ENCODE measurements at places on chromosomes 2 and 18. TPM values are rescaled to one million over a fixed set of nuclear protein-coding genes. Genes with fewer than 3 reads are reported as not detected.

Gene SLC30A3
- total RNA-seq = 2.1 TPM

Gene SNX17
- 134 TPM for total RNA-seq

Gene KCNK3
- not detected for total RNA-seq

Gene DES
- not detected for total RNA-seq

Gene SCN3A
- not detected for total RNA-seq

Gene GYPC
- total RNA-seq = 130 TPM

Gene NGEF
- total RNA-seq = not detected

Gene UGT1A3
- not detected for total RNA-seq

- DNase-seq = no peak
These were observed 133.2 kb downstream of the ARHGAP15 start for GRCh38 chr2:143262389-143262788.

DNA sequence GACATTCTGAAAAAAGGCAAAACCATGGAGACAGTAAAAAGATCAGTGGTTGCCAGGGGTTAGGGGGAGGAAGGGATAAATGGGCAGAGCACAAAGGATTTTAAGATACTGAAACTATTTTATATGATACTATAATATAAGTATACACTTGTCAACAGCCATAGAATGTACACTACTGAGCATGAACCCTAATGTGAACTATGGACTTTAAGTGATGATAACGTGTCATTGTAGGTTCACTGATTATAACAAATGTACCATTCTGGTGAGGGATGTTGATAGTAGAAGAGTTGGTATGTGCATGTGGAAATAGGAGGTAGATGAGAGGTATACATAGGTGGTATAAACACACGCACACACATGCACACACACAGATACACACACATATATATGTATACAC, 241.6 kb downstream of the NOL4 start:
- no peak for DNase-seq

DNA sequence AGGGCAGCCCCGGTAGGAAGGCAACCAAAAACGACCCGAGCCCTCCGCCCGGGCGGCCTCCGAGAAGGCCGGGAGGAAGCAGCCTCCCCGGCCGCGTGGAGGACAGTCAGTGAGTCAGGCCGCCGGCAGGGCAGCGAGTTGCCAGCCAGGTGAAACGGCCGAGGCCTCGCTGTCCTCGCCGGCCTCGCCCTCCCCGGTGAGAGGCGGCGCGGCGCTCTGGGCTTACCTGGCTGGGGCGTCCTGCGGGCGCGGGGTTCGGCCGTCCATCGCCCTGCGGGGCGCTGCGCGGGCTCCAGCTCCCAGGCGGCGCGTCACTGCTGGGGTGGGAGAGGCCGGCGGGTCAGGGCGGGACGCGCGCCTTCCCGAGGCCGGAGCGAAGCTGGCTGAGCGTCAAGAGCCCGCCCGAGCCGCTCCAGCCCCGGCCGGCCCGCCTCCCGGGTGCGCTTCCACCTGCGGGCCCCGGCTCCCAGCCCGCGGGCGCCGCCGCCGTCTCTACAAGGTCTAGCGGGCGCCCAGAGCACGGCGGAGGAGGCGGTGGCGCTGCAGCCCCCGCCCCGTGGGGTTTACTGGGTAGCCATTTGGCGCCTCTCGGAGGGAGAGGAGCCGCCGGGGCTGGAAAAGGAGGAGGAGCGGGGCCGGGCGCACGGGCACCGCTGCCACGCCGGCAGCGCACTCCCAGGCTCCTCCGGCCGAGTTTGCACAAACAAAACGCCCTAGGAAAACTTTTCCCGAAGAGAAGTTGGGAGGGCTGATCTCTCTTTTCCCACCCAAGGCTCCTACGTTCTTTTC, 499 bp downstream of the COBLL1 start:
- DNase-seq = no peak

GRCh38 chr2:127000937-127001336, 102.2 kb downstream of the TEX51 start:
- no peak for DNase-seq

DNA sequence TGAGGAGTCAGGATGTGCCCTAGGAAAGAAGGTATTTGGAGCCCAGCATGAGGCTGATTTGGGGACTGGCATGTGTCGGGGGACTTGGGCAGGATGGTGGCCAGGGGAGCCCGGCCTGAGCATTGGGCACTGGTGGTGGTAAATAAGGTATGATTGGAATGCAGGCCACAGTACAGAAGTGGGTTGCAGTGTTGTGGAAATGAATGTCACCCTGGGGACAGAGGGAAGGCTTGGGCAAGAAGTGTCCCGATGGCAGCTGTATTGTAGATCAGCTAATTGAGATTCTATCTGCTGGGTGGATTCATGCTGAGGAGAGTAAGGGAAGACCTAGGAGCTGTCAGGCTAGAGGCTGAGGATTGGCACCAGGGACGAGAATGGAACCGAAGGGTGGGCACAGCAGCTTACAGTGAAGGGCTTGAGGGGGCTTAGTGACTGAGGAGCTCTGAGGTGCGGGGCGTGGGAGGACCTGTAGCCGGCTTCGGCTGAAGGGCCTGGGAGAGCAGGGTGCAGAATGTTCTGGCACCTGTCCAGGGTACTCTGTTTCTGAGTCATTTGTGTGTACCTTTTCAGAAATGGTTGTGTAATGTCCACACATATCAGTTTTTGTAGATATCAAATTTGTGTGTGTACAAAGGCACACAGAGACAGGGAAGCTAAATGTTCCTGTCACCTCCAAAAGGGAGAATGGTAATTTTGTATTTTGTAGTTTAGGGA, 170.2 kb downstream of the PRKCE start:
- DNase-seq = no peak

GRCh38 chr2:85988175-85988913, 99.6 kb upstream of the ST3GAL5 start:
- DNase-seq = no peak

- no peak for DNase-seq
These were observed 196.5 kb downstream of the MYO1B start for GRCh38 chr2:191441496-191442214.

- DNase-seq = no peak
These were observed 121.8 kb downstream of the GLI2 start for GRCh38 chr2:120857422-120857821.

DNA sequence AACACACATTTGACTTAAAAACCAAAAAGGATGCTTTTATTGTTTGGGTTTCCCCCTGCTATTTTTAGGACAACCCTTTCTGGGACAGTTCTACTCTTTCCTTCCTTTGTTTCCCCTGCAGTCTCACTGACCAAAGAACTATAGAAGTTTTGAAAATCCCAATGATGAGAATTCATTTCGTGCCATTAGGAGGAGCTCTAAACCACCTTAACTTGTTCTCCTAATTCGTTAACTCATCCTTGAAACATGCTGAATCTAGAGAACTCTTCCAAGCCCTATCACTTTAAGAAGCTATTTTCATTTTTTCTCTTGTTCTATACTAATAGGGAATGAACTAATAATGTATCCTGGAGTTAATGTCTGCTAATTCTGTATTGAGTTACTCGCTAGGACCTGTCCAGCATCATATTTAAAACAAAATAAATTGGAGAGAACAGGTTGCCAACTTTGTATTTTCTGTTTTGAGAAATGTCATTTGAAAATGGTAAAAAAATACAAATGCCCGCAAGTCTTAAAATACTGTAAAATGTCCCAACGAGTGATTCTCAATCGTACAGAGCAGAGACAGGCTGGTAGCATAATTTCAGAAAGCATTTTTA, 62.9 kb downstream of the AFTPH start:
- no peak for DNase-seq

DNA sequence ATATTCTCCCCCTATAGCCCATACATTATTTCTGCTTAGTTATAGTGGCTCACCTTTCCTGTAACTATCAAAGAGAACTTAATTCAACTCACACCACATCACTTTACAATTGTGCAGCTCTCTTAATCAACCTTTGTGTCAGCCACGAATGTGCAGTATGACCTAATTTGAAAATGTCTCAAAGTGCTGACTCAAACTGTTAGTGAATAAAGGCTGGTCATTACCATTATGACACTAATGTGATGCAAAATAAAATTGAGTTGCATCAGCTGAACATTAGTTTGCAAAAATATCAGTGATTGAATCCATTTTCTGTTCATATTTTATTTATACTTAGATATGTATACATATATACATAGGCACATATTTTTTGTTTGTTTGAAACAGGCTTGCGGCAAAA, 251.8 kb downstream of the MEIS1 start:
- no peak for DNase-seq

Measured in activated T-helper 1 cell treated with anti-CD3 and anti-CD28 coated beads, Interleukin-12 subunit alpha, Interleukin-12 subunit beta, Interleukin-2, Interleukin-4 antibody, amounts not matched to agents 30 ng/mL and 10 ng/mL and 1 ng/mL, durations not matched to agents 14 hours and 24 hours and 36 hours (primary cell).